ENCODE measurements at places on chromosomes 11 and 22.

DNA sequence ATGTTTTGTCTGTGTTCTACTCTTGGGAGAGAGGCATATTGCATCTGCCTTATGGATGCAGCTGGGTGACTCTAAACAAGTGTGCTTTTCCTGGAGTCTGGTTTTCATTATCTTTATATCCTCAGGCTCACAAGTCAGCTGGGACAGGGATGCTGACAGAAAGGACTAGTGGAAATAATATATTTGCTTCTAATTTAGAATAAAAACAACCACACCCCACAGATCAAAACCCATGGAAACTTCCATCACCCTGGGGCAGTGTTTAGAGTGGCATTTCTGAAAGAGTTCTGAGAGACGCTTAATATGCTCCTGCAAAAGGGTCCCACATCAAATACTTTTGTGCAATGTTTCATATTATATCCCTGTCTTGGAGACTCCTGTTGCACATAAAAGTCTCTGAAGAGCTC lies 20.8 kb downstream of the KCNE3 start:
- DNase-seq = no peak

- no peak for DNase-seq
These were observed 19.9 kb downstream of the KDM2A start for GRCh38 chr11:67138922-67139321.

DNA sequence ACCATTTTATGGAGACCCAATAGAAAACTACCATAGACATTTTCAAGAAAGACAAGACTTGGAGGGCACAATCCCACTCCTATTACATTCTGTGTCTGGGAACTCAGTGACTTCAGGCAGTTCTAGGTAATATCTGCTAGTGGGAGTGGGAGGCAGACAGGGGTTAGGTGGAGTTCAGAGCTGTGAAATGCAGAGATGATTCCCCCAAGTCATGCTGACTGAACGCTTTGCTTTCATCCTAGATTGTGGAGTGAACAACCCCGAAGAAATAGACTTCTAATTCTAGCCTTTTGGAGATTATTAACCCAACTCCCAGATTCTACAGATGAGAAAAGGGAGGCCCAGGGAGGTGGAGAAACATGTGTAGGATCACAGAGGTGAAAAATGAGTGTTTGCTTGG lies 437.8 kb upstream of the CADM1 start:
- DNase-seq = peak; percentile 35

- DNase-seq = no peak
These were observed 361.3 kb upstream of the MTNR1B start for GRCh38 chr11:92607969-92608722.

GRCh38 chr22:49064836-49065235 lies 762.8 kb downstream of the BRD1 start:
- no peak for DNase-seq
